Myocyte (in vitro differentiated cells): ENCODE measurements at places on chromosomes 4 and X. TPM values are rescaled to one million over a fixed set of nuclear protein-coding genes. Genes with fewer than 3 reads are reported as not detected.
A peak's percentile ranks its signal among the peaks of the same experiment; 100 is the strongest.

The NAA11 gene
- not detected in 2 replicates for total RNA-seq

The SMAD1 gene
- 58.9 and 61.3 TPM in 2 replicates for total RNA-seq

The BOD1L1 gene
- 31.9 and 34.2 TPM in 2 replicates for total RNA-seq

The NXF2B gene
- not detected in 2 replicates for total RNA-seq

The WNK3 gene
- 0.05 TPM in 2 replicates for total RNA-seq

The REELD1 gene
- not detected in 2 replicates for total RNA-seq

- DNase-seq: no peak
Observed at GRCh38 chrX:133533249-133533648, 118.0 kb upstream of the GPC4 start.

DNA sequence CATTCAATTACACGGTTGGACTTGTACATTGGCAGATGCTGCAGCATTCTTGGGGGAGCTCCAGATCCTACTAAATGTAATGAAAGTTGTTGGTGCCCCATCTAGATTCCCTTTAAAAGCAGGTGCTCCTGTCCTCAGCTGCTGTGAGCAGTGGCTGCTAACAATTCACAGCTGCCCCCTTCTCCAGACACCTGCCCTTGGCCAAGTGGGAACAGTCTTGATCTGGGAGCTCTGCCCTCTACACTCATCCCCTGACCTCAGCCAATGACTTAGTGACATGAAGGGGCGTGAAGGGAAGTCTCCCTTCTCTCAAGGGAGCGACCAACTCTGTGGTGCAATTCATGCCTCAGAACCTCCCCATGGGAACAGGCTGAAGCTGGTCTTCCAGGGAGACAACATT lies 125.7 kb downstream of the EIF4E start:
- DNase-seq: peak; percentile 83

GRCh38 chrX:155954793-155955192 lies 42.7 kb upstream of the IL9R start:
- DNase-seq: no peak

- peak; percentile 58 for DNase-seq
Observed at GRCh38 chrX:110588164-110588563, 207.5 kb downstream of the CHRDL1 start.

- DNase-seq: no peak
Observed at GRCh38 chr4:27027428-27027827, 166.8 kb downstream of the STIM2 start.

DNA sequence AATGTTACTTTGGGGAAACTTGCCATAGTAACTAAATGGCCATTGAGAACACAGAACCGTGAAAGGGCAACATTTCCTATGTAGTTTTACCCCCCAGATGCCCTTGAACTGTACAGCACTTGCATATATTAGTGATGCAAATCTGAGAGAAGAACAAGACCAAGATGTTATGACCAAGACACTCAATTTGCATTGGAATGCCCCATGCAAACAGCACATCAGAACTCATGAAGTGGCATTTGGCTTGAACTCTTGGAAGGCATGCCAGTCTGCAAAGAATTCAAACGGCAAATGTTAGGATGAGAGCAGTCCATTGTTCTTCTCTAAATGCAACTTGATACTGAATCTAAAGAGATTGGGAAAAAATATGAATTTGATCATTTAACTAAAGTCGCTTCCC lies 139.4 kb upstream of the CXorf66 start:
- no peak for DNase-seq

DNA sequence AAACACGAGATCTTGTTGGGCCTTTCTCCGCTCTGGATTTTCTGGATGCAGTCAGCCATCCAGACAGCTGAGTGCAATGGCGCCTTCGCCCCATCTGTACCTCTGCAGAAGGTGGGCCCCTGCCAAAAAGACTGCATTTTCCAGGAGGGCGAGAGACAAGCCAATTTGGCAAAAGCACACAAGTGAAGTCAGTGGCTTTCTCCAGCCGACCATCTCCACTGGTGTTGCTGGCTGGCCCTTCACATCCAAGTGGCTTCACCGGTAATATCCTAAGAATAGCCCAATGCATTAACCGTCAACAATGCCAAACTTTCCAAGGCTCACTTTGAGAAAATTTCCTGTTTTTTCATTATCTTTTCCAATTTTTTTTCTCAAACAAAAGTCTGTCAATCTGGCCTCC lies 96.2 kb upstream of the MXRA5 start:
- no peak for DNase-seq

DNA sequence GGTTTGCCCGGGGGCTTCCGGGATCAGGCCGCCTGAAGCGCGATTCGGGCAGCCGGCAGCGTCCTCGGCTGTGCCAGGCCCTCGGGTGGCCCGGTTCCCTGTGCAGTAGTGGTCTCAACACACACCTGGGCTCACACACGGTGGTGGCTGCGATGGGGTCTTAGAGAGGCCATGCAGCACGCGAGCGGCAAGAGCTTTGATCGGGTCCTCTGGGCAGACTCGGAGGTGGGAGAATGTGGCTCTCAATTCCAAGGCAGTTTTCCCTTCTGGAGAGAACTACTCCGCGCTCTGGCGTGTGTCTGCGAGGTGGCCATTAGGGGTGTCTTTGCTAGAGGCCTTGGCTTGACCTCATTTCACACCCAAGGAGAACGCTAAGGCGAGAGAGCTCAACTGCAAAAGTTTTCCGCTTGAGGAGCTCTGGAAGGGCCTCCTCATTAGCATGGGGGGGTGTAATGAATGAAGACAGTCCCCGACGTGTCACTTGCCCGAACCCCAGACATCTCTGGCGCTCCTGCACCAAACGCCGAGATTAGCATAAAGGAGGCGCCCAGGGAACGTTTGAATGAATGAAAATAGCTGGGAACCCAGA lies 771 bp upstream of the RBPJ start:
- DNase-seq: peak; percentile 63

- no peak for DNase-seq
Observed at GRCh38 chrX:107168257-107168656, 38.0 kb downstream of the NUP62CL start.

DNA sequence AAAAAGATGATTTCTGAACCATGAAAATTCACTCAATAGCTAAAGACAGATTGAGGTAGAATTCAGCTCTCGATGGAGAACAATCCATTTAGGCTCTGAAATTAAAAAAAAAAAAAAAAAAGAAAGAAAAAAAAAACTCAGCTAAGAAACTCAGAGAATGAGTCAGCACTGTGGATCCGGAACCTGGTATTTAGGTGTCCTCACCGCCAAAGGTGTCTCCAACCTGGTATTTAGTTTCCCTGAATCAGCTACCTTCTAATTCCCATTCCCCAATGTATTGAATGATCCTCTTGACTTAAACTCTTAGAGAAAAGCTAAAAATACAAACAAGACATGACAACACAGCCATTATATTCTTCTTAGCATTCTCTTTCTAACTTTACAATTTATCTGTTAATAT lies 150.3 kb upstream of the RASGEF1B start:
- DNase-seq: no peak

GRCh38 chr4:138677748-138678147 lies 337.8 kb upstream of the NOCT start:
- peak; percentile 66 for DNase-seq

DNA sequence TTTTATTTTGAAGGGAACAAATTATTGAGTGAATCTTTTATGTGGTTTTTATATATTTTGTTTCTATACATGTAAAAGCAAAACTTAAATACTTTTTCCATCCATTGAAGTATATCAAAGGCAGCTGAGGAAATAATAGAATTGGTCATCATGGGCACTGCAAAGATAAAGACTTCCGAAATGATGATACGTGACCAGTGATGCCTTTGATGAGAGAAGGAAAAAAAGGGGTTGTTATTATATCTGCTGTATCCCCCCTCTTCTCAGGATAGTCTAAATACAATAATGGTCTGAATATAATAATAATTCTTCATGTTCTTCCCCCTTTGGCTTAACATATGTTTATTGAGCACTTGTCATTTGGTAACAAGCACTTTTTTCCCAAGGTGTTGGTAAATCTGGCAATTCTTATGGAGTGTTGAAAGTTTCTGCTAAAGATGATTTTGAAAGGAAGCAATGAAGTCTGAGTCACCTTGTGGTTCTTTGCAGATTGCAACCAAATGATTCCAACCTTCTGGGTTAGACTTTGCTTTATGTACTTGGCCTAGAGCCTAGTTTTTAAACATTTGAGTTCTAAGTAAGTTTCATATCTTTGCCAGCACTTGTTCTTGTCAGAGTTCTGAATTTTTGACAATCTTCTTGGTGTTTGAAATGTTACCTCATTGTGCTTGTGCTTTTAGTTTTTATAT lies 60.8 kb downstream of the USP9X start:
- peak; percentile 24 for DNase-seq
